ENCODE measurements at places on chromosomes 13 and 19. TPM values are rescaled to one million over a fixed set of nuclear protein-coding genes. Genes with fewer than 3 reads are reported as not detected.

DNA sequence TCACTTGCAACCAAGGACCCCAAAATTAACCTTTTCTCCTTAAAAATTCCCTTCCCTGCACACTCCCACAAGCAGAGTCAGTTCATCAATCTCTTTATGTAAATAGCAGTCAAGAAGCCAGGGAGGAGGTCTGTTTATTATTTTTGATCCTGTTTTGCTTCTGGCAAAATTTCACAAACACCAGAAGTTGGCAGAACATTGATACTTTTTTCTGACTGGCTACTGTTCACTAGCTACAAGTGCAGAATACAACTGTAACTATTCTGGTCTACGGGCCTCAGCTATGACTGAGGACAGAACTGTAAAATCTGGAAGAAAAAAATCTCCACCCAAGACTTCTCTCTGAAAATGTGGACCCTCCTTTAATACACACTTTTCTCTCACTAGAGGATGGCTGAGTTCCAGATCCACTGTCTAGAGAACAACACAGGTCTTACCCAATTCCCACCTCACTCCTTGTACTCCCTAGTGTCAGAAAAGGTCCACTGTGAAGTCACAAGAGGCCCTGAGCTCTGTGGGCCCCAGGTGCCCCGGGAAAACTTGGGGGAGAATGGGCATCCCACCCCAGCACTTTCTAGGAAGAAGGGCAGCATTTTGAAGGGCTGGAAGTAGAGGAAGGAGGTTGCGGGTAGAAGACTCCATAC, 14.5 kb downstream of the STARD13 start:
- DNase-seq: peak; percentile 78
- H3K36me3 ChIP-seq: no peaks in the 10 kb centered on the region
- H3K27me3 ChIP-seq: no peaks in the 10 kb centered on the region
- H3K4me3 ChIP-seq: no peak overlapping the region

F10 gene
- 6.1 TPM for total RNA-seq

POLD1 gene
- 20.2 TPM for total RNA-seq

ZFR2 gene
- 0.21 TPM for total RNA-seq

GRK1 gene
- 3.1 TPM for total RNA-seq
